ENCODE measurements at places on chromosomes 16 and 17. TPM values are rescaled to one million over a fixed set of nuclear protein-coding genes. Genes with fewer than 3 reads are reported as not detected.

Gene LRRC3C
- total RNA-seq = not detected

- H3K27me3 ChIP-seq = no peaks in the 10 kb centered on the region
- no peak for DNase-seq
- H3K36me3 ChIP-seq = peaks cover 20% of the 10 kb centered on the region
Observed at GRCh38 chr17:67156269-67157199, 88.5 kb downstream of the HELZ start.

Gene LGALS3BP
- 365 TPM for total RNA-seq

- H3K27ac ChIP-seq = no peak overlapping the region
- DNase-seq = no peak
- no peak overlapping the region for H3K4me3 ChIP-seq
- no peaks in the 10 kb centered on the region for H3K4me1 ChIP-seq
- no peaks in the 10 kb centered on the region for H3K27me3 ChIP-seq
Observed at GRCh38 chr16:26531290-26531730, 535.4 kb upstream of the C16orf82 start.

- no peaks in the 10 kb centered on the region for H3K36me3 ChIP-seq
- no peak overlapping the region for H3K4me3 ChIP-seq
- no peaks in the 10 kb centered on the region for H3K27me3 ChIP-seq
Observed at GRCh38 chr17:72516772-72517399, 396.1 kb downstream of the SOX9 start.
